Colonic mucosa (tissue), 4 donors: ENCODE measurements at places on chromosomes 2 and 18.

DNA sequence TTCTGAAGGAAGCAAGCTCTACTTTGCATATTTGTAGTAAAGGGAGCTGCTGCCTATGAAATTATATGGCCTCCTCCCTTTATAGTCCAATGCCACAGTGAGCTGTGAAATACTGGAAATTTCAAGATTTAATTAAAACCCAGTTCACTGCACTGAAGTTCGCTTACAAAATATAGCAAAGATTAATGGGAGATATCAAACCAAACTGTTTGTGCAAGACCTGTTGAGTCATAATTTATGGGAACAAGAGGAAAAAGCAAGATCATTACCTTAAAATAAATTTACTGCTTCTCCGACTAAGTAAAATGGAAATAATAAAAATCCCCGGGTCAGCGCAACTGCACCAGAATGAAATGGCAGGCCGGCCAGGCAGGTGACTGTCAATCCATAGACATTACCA, 215.5 kb upstream of the RAB6C start:
- no peak for DNase-seq

DNA sequence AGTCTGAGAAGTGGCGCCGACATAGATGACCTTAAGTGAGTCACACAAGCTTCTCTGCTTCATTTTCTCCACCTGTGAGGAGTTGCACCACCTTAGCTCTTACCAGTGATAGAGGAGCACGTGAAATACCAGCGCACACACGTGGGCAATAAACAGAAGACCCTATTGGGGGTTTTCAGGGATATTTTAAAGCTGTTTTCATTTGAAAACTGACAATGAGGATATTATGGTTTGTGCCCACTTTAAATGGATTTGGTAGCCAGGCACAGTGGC, 47.3 kb upstream of the FZD7 start:
- no peak for DNase-seq

GRCh38 chr18:46335534-46336101, 231.4 kb downstream of the HAUS1 start:
- DNase-seq: no peak

GRCh38 chr2:240556553-240557100, 1.2 kb downstream of the ANKMY1 start:
- peak; percentile 58 for DNase-seq

GRCh38 chr18:79487183-79487800, 91.6 kb downstream of the NFATC1 start:
- no peak for DNase-seq

GRCh38 chr2:9791711-9792110, 51.6 kb upstream of the TAF1B start:
- DNase-seq: no peak

DNA sequence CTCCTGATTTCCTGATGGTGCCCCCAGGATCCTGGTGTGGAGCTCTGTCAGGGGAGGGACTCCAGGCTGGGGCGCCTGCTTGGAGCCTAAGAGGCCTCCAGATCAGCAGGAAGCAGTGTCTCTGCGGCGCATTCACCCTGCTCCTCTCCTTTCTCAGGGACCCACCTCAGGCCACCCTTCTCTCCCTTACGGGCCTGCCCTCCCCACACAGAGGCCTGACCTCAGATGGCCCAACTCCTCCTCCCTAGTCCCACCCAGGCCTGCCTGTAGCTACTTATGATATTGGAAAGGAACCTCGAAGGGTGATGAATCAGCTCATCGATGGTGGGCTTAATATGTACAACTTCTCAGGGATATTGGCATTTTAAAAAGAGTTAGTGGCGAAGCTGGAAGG, 10.6 kb downstream of the TMEM37 start:
- no peak for DNase-seq

GRCh38 chr2:85548608-85548900, 9.6 kb downstream of the MAT2A start:
- no peak for DNase-seq

DNA sequence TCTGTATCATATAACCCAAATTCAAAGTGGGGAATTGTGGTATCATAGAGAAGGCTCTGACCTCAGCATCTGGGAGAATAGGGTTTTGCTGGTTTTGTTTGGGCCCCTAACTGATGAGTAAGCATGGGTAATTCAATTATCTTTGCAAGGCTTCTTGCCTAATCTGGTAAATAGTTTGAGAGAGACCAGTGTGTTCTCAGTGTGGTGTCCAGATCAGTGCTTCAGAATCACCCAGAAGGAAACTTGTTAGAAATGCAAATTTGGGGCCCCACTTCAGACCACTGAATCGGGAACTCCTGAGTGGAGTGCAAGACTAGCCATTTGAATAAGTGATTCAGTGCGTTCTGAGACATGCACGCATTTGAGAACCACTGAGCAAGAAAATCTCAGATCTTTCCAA, 282.7 kb downstream of the EPHA4 start:
- no peak for DNase-seq

DNA sequence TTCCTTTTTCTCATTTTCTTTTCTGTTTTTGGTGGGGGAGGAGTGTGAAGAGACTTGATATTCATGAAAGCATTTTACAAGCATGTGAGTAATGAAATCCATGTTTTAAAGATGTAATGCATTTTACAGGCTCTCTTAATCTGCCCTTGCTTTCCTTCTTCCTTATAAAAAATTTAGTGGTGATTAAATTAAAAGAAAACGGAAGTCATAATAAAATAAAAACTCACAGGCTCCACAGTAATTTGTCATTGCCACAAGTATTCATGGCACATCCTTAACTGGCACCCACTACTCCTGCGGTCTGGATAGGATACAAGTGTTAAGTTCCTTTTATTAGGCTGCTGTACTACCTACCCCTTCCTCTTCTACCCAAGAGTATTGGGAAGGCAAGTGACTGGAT, 241.2 kb downstream of the SLC4A3 start:
- no peak for DNase-seq

GRCh38 chr2:65791404-65791975, 359.1 kb upstream of the SPRED2 start:
- no peak for DNase-seq

DNA sequence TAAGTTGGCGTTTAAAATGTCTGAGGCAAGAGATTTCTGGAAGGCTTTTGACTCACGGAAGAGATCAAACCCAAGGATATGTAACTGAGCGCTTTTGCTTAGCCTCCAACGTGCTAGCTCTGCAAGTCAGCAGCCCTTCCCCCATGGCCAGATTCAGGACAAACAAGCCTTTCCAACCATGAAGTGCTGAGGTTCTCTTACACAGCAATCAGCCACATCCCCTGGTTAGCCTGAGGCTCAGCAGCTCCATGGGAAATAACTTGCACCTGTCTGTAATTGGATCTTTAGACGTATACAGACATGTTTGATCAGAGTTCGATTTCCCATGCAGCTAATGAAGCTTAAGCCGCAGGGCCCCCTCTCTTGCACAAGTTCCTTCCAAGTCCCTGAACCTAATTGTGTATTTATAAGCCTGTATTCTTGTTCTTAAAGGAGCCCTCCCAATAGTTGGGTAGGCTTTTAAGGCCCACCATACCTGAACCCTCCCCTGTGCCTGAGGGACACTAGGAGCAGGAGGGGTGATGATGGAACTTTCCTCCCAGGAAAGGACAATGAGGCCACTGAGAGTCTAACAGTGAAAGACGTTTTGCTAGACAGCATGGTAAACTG, 2.1 kb upstream of the TMEM131 start:
- DNase-seq: no peak

DNA sequence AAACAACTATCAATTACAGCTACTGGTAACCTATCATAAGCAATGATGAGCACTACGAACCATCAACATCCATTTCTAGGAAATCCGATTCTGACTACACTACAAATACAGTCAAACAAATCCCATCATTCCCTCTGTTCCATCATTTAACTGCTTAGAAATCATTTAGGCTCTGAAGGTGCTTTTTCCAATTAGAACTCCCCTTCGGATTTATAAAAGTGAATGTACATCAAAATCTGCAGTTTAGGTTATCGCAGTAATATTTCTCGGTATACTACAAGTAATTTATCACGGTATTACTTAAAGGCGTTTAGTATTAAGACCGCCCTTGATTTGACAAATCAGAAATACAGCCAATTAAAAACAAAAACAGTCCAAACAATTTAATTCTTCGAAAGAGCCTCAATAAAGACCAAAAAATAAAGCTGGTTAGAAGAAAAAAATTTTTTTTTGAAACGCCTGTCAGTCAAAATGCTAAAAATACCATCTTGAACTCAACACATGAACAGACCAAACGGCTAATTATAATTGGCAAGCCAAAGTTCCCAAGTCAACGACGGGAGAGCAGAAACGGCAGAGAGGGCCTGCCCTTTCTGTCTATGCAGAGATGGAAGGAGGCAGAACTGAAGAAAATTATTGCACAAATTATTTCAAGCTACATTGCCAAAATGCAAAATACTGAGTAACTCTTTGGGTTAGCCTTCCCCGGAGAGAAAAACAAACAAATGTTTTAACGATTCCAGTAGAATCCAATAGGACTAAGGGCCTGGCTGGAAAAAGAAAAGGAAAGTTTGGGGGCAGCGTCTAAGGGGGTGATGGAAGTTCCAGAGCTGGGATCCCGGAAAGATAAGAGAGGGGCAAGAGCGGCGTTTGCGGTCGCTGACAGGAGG, 1.2 kb downstream of the VPS54 start:
- peak; percentile 38 for DNase-seq

- DNase-seq: no peak
Measured at GRCh38 chr2:182973441-182974352, 64.6 kb downstream of the NCKAP1 start.

- DNase-seq: no peak
Measured at GRCh38 chr2:201126308-201127151, 10.6 kb downstream of the CFLAR start.

GRCh38 chr18:72634500-72634899, 90.4 kb upstream of the CBLN2 start:
- no peak for DNase-seq

DNA sequence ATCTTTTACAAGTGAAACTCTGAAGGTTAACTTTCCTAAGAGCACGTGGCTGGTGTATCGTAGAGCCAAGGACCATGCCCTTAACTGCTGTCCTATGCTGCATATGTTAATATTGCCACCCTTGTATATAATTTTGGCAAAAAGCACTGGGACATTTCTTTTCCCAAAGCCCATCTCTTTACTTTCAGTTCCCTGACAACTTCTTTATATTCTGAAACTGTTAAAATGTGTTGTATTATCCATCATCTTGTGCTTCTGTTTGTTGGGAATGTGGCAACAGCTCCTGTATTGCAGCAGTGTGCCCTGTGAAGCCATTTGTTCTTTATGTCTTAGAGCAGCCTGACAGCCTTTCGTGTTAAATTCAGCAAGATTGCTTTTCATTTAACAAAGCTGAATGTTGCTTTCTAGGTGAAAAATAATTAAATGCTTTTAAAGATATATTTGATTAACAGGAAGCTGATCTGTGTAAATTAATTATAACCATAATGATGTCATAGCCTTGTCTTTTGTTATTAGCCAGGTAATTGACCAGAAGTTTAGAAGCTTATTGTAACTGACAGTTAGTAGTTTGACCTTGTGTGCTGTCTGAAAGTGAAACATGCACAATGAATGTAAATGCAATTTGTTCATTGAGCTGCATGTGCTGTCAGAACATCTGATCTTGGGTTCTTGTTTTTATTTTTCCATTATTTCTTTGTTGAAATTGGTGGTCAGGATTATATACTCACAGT, 9.7 kb downstream of the RHBDD1 start:
- no peak for DNase-seq

DNA sequence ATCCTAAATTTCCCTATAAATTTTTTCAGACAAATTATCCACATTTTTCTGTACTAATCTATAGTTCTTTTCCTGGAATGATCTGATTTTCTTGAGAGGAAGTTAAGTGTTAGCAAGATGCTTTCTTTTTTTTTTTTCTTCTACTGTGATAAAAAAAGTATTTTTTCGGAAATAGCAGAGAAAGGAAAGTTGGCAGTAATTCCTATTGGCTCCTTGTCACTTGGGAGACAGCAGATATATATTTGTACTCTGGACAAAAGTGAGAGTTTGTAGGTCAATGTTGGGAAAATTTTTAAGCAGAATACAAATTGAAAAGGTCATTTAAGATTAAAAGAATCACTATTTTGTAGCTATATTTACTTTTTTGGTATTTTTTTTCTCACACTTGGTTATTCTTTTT, 635.7 kb upstream of the NRXN1 start:
- no peak for DNase-seq

DNA sequence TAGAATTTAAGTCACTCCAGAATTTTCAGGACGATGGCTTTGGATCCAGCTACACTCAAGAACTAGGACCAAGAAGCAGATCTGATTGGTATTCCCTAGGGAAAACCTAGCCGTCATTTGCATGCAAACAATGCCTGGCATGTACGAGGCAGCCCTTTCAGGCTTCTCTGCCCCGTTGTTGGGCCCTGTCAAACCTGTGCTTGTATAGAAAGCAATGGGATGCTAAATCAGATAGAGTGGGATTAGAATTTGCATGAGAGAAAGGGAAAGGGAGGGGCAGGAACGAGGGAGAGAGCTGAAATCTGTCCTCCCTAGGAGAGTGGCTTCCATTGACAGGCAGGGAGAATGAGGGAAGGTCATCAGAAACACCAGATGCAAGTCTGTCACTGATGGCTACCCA, 28.6 kb downstream of the ARID5A start:
- no peak for DNase-seq

- no peak for DNase-seq
Measured at GRCh38 chr2:71756280-71756906, 303.0 kb downstream of the DYSF start.

DNA sequence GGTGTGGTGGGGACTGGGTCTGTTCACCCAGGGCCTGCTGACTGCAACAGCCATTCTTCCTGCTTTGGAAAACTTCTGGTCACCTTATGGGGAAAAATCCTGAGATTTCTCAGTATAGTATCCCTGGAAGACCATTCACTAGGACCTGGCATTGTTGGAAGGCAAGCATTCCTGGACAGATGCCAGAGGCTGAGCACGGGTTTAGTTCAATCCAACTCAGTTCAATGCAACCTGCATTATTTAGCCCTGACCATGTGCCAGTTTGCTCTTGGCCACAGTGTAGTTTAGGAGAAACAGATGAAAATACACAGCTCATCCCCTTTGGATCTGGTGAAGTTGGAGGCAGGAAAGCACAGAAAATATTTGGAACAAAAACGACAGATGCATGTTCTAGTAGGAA, 95.9 kb downstream of the LPIN1 start:
- no peak for DNase-seq

DNA sequence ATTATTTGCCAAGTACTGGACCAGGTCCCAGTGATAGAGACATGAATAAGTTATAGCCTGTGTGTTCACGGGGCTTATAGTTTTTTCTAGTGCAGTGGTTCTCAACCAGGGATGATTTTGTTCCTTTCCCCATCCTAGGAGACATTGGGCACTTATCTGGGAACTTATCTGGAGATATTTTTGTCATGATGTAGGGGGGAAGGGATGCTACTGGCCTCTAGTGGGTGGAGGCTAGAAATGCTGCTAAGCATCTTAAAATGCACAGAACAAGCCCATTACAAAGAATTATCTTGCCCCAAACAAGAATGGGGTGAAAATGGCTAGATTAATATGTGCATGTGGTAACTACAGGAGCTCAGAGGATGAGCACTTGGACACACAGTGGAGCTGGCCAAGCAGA, 75.2 kb downstream of the KLHL29 start:
- DNase-seq: no peak

DNA sequence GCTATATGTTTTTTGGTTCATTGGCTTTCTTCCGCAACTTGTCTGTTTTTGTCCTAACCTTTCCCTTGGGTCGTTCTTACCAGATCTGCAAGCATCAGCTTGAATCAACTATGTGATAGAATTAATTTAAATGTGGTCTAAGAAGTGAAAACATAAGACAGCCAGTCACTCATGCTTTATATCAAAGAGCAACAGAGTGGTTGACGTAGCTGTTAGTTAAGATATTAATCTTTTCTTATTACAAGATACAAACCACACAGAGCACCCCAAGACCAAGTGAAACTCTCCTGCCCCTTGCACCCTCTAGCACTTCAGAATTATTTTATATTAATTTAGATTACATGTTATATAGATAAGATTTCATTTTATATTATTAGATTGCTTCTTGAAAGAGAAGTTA, 15.2 kb downstream of the IL18RAP start:
- DNase-seq: no peak
